ENCODE measurements at places on chromosomes 4 and X. TPM values are rescaled to one million over a fixed set of nuclear protein-coding genes. Genes with fewer than 3 reads are reported as not detected.

Gene CD40LG
- 72.1 TPM for polyA plus RNA-seq

Gene HELQ
- 28.6 TPM for polyA plus RNA-seq

DNA sequence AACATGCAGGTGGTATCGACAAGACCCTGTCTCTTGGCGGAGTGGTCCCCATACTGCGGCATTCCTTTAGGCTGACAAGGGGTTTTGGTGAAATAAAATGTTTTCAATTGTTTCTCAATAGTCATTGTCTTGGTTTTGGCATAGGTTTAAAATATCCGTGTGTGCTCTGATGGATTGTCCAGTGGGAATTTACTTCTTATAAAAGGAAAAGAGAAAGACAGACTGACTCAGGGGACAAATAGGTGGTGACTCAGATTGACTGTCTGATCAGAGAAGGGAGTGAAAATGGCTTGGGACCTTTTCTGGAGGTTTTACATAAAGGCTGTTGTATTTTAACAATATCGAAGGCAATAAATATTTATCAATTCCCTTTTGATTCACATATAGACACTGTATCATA, 129.8 kb downstream of the SORBS2 start:
- DNase-seq, result no peak

- DNase-seq, result no peak
These were observed 15.2 kb downstream of the LINC00632 start for GRCh38 chrX:140724736-140725135.

DNA sequence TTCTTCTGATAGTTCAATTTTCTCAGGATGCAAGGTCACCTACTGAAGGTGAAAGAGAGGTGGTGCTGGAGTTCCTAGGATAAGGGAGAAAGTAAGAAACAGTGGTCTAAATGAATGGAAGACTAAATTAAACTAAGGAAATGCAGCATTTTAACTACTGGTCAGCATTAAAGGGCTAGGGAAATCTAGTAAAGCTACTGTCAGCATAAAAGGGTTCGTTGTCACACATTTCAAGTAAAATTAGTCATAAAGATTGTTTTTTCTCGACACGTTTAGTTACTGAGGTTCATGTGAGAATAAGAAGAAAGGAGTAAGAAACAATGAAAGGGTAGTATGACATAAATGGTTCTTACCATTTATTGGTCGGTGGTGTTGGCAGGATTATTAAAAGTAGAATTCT, 40.0 kb upstream of the COX18 start:
- DNase-seq, result no peak

DNA sequence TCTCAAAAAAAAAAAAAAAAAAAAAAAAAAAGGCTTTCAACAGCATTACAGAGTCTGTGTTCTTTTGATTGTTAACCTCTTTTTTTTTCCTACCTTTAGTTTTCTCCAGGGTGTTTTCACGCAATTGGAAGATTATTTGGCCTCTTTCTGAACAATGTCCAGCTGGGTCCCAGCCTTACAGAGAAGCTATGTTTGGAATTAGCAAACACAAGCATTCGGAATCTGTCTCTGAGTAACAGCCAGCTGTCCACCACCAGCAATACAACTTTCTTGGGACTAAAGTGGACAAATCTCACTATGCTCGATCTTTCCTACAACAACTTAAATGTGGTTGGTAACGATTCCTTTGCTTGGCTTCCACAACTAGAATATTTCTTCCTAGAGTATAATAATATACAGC, 13.3 kb downstream of the TLR3 start:
- DNase-seq, result no peak

Gene KLB
- polyA plus RNA-seq, result 0.07 TPM

GRCh38 chr4:23039818-23040217, 347.1 kb downstream of the GBA3 start:
- DNase-seq, result no peak

Gene NPY2R
- polyA plus RNA-seq, result not detected

Gene HSD17B13
- 0.09 TPM for polyA plus RNA-seq

DNA sequence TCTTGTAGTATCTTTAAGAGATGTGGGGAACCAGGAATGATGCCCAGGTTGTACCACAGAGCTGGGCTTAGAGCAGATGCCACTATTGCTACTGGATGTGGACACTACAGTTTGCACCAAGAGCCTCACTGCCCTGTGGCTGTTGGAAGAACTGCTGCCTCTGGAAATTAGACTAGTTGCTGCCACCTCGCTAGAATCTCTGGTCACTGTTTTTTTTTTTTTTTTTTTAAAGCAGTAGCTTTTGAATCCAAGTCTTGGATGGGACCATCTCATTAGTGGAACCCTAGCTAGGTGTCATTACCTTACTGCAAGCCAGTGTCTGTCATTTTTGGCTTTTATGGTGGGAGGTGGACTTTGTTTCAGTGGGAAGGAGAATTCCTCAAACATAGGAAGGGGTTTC, 105.5 kb downstream of the ARHGAP10 start:
- DNase-seq, result no peak

DNA sequence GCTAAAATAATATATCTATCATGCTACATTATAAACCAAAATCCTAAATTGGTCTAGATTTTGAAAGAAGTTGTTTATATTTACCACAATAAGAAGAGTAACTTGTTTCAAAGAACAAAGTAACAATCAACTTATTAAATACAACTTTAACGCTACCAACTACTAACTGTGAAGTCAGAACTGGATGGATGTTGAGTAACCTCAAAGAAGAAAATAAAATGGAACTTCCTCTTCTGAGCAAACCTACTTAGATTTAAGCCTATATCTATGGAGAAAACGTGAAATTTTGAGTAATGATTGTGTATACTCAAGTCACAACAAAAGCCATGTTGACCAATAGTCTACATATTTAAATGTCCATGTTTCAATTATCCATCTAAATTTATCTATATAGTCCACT, 25.7 kb downstream of the SH3RF1 start:
- no peak for DNase-seq

- no peak for DNase-seq
These were observed 58.6 kb downstream of the TAB3 start for GRCh38 chrX:30830326-30830943.

Gene PLP1
- polyA plus RNA-seq, result not detected

Gene USP17L25
- not detected for polyA plus RNA-seq

DNA sequence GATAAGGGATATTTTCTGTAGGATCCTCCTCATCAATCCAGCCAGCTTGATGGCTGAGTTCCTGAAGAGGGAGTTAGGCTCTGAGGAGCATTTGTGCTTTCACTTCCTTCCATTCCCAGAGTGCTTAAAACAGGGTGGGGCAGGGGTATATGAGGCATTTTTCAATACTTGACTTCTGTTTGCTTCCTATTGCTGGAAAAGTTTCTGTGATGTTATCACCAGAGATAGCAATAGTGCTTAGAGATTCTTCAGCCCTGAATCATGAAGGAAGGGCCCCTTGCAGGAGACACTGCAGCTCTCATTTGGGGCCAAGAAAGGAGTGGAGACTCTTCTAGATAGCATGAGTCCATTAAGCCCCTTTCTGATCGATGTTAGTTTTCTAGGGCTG, 166.7 kb upstream of the RPS6KA3 start:
- DNase-seq, result no peak

GRCh38 chrX:25019707-25020390, 4.1 kb upstream of the ARX start:
- DNase-seq, result no peak

Gene SPANXB1
- polyA plus RNA-seq, result not detected

- no peak for DNase-seq
These were observed 13.4 kb upstream of the CHIC2 start for GRCh38 chr4:54077812-54078211.

DNA sequence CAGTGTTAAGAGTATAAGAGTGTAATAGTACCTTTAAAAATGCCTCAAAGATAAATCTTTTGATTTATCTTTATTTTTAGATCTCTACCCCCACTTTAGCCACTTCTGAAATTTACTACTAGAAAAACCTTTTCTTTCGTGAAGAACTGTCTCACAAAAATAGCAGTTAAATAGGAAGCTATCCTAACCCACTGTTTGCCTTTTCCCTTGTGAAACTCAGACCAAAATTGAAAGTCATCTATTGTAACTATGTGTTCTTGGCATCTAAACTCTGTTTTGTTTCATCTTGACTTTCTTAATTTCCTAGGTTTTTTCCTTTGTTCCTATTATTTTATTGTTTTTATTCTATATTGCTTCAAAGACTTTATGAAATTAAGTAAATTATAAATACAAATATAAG, 7.8 kb upstream of the TMEM144 start:
- no peak for DNase-seq

DNA sequence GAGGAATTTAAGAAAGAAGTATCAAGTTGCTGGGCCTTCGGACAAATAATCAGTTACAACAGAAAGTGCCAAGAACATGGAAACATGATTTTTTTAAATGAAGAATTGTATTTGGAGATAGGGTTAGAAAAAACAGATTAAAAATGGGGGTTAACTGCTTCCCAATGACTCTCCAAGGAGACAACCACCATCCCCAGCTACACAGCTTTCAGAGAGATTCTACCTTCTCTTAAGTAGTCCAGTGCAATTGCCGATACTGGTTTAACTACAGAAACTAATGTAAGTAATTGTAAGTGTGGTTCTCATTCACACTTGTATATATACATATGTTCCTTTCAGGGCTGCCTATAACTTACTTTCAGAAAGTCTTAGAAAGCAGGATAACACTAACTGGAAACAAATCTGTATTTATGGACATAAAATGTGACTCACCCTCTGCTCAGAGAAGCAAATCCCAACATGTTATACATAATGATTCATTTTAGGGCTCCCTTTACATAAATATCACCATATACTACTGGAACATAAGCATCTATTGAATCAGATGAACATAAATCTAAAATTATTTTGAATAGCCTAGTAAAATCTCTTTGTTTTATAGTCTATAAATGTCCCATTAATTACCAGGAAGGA, 248.9 kb upstream of the UGT8 start:
- no peak for DNase-seq

DNA sequence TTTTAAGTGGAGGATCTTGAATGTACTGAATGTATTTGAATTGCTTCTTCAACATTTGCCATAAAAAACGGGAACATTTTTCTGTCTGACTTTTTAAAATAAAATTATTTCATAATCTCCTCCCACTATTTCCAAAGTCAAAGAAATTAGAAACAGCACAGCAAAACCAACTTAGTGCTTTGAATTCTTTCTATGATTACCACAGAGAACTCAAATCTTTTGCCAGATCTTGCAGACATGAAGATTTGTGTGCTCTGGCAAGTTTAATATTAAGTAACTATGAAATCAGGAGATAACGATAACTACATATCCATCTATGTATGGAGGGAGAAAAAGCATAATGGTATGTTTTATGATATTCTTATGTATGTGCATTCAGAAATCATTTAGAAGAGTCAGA, 982.2 kb downstream of the PCDH7 start:
- DNase-seq, result no peak

DNA sequence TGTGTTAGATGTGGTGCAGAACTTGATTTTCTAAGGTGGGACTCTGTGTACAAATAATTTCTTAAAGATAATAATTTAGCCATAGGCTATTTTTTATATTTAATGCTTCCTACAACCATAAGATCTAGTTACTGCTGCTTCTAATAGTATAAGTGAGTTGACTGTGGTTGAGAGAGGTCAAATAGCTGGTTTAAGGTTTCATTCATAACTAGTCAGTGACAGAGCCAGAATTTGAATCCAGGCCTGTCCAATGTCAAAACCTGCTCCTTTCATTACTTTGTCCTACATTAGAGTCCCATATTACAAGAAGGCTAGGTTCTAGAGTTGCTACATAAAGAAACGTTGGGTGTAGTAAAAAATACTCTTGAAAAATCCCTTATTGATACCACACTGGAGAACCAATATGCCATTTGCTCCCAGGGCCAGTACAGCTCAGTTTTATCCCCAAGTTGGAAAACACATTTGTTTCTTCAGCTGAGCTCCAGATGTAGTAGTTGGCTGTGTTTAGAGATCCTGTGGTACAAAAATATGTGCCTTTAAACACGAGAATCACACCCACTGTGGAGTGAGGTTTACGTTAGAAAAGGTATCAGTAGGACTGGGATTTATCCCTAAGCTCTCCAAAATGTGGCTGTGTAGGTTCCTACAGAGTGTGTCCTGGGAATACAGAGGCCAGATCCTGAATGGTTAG, 84.3 kb downstream of the REPS2 start:
- DNase-seq, result no peak

DNA sequence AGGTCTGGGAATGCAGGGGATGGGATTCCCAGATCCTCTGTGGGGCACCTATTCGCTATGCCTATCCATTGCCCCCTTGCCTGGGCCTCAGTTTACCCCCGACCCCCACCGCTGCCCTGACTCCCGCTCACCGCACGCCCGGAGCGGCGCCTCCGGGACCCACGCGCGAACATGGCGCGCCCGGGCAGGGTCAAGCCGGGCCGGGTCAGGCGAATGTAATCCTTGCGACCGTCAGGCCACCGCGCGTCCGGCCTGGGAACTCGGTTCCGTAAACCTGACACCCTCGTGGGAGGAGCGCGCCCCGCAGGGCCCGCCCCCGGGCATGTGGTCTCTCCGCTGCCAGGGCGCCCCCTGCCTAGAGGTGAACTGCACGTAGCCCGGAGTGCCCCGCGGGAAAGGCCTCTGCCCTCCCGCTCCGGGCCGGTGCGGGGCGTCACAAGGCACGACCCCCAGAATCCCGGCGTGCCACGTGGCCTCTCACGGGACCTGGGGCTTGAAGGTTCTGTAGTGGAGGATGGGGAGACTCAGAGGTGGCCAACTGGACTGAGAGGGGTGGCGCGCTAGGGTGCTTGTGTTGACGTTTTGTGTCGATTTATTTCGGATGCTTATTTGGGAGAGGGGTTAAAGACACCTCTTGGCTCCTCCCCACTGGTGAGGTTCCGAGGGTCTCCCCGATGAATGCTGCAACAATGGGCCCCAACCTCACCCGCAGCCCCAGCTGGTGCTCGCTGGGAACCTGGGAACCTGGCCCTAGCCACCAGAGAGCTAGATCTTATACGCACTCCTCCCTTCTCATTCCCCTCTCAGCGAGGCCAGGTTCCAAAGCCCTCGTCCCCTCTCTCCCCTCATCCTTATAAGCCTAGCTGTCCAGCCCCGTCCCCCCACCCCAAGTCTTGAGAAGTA, at the start of gene PRICKLE3:
PRICKLE3 (minus strand) TSS at position 249 of the 903 bp plus-strand sequence; CDS start at position 173, 76 bp downstream.
- peak; percentile 78 for DNase-seq

Gene NDST3
- not detected for polyA plus RNA-seq

DNA sequence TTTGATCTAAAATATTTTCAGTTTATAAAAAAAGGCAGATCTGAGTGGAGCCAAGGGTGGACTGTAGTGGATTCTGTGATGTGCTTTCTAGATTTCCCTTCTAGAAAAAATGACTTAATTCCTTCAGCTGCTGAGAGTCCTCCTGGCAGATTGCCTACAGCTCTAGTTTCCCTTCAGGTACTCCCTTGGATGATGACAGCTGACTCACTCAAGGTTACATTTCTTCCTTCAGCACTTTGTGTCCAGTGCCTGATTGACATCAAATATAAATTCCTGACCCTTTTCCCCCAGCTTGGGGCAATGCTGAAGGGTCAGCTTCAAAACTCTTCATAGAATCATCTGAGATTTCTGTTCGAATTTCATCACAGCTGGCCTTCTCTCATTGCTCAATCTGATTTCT, 161.7 kb downstream of the EMCN start:
- no peak for DNase-seq

DNA sequence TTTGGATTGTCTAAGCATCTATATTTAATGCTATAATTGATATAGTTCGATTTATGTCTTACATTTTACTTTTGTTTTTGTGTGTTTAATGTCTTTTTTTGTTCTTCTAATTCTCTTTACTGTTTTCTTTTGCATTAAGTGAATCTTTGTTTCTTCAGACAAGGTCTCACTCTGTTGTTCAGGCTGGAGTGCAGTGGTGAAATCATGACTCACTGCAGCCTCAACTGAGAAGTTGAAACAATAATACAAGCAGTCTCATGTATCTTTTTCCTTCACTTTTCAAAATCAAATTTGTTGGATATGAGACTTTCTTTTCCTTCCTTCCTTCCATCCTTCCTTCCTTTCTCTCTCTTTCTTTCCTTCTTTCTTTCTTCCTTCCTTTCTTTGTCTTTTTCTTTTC, 1401.6 kb downstream of the ADGRL3 start:
- DNase-seq, result no peak

Gene MAP3K15
- not detected for polyA plus RNA-seq
